ENCODE measurements at places on chromosomes 3 and 15.

DNA sequence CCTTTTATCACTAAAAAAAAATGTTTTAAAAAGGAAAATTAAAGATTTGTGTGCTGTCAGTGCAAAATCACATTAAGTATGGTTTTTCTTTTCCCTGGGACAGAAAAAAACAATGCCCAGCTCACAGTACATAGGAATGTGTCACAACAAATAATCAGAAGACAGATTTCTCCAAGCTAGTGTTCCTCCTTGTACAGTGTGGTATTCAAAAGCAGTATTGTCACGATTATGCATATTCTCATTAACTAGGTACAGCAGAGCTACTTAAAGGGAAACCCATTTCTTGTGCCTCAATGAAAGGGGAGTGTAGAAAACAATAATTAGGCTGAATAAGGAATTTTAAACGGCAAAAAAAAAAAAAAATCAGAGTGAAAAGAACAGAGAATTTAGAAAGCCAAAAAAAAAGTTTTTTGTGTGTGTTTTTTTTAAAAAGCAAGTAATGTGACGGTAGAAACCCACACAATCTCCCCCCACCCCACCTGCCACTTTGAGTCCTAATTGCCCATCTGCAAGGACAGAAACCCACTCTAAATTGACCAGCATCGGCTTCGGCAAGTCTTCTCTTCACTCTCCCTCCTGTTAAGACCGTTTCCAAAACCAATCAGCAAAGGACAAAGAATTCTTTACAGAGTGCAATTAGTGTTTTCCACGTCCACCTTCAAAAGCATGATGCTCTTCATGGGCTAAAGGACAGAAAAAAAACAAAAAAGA is 41.0 kb downstream of the EIF4E3 start:
- no peak for DNase-seq

DNA sequence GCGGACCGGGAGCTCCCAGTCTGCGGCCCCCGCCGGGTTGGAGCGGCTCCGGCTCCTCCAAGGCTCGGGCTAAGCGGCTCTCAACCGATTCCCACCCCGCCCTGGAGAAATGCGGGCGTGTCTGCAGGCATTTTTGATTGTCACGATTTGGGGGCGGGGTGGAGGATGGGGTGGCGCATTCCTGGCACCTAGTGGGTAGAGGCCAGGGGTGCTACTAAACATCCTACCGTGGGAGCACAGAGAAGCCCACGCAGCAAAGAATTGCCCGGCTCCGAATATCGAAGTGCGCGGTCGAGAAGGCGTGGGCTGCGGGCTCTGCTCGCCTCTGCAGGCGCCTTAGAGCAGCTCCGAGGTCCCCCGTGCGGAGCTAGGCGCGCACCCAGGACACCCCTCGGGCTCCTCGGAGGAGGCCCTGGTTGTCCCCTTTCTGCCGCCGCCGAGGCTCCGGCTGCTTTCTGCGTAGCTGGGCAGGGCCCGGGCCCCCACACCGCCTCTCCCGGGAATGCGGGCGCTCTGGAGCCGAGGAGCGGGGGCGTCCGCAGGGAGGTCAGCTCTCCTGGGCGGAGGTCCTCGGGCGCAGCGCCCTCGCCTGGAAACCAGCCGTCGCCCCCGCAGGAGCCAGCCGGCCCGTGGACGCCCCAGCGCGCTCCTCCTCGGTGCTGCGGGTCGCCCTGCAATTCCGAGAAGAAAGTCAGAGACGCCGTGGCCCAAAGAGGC is 16.5 kb upstream of the LAMP3 start:
- no peak for DNase-seq

GRCh38 chr3:2853651-2854050 is 256.5 kb downstream of the IL5RA start:
- DNase-seq, result no peak

GRCh38 chr3:66795365-66795764 is 202.7 kb upstream of the KBTBD8 start:
- DNase-seq, result no peak

DNA sequence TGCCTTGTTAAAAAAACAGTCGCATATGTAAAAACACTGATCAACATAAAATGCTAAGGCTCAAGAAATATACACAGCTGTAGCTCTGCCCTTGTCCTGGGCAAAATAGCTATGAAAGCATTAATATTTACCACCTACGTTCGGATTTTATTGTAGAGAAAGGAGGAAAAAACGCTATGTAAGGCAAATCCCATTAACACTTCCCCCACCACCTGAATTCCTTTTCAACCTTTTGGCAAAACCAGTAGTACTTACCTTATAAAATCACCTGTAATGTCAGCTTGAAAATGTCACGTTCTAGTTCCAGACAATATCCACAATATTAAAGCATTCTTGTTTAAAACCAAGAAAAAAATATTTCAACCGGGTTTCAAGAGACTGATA is 3.6 kb downstream of the TRA2B start:
- no peak for DNase-seq

- no peak for DNase-seq
Observed at GRCh38 chr3:148861277-148861869, 3.7 kb upstream of the CPA3 start.

GRCh38 chr15:85795337-85796305 is 896 bp upstream of the KLHL25 start:
- no peak for DNase-seq

DNA sequence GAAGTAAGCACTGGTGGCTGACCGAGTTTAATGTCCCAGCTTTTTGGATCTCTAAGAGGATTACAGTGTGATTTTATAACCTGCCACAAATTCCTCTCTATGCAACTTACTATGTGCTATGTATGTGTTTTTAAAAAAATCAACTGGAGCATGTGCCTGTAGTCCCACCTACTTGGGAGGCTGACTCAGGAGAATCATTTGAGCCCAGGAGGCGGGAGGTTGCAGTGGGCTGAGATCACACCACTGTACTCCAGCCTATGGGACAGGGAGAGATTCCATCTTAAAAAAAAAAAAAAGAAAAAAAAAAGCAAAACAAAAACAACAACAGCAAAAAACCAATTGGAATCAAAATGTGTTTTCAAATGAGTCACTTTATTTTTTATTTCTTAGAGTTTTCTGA is 29.6 kb downstream of the DUT start:
- DNase-seq, result no peak
